NCI-H2227 treated with DMSO at 0.1 percent for 48 hours (cell line): ENCODE measurements at places on chromosomes 4 and X.

DNA sequence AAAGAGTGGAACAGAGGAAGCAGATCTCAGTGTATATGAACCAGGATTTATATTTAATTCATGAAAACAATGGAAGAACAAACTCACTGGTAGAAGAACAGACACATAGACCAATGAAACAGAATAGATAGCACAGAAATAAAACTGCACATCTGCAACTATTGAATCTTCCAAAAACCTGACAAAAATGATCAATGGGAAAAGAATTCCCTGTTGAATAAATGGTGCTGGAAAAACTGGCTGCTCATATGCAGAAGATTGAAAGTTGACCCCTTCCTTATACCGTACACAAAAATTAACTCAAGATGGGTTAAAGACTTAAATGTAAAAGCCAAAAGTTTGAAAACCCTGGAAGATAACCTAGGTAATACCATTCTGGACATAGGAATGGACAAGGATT lies 391.0 kb downstream of the MAGEB5 start:
- no peak for DNase-seq

- no peak for DNase-seq
These were observed 48.9 kb upstream of the SPIN3 start for GRCh38 chrX:57044245-57044644.

- DNase-seq: peak; percentile 15
These were observed 36.0 kb upstream of the CD99L2 start for GRCh38 chrX:150934453-150934852.

GRCh38 chr4:142984871-142985585 lies 138.9 kb upstream of the INPP4B start:
- DNase-seq: no peak

- DNase-seq: no peak
These were observed 19.8 kb upstream of the FAM9A start for GRCh38 chrX:8820910-8821527.

DNA sequence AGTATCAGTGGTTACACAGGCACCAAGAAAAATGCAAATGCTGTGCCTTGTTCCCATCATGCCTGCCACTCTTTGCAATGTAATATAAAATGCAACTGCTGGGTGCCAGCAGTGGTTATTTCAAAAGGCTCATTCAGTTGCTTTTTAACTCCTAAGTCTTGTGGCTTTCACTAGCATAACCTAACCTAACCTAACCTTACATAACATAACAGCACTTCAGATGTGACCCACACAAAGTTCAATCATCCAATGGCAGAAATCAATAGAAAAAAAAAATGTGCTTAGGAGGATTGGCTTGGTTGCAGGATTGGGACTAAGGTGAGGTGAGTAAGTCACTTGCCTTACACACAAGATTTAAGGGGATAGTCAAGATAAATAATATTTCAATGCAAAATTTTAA lies 60.2 kb upstream of the VMA21 start:
- DNase-seq: no peak

- no peak for DNase-seq
These were observed 9.8 kb downstream of the SMIM9 start for GRCh38 chrX:154824638-154825037.

DNA sequence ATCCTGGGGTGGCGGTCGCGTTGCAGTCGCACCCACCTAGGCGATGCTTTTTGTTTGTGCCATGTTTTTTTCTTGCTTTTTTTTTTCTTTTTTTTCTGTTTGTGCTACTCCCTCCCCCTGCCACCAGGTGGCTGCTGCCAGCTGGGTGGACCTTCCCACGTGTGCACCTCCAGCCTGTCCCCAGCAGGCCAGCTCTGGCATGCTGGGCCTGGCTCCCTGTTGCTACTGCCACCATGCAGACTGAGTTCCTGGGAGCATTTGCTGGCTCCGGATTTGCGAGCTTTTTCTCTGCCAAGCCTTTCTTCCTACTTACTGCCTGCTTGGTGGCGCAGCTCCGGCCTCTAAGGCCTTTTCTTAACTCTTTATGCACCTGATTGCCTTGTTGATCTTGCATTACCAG lies 161.2 kb upstream of the WDFY3 start:
- no peak for DNase-seq

DNA sequence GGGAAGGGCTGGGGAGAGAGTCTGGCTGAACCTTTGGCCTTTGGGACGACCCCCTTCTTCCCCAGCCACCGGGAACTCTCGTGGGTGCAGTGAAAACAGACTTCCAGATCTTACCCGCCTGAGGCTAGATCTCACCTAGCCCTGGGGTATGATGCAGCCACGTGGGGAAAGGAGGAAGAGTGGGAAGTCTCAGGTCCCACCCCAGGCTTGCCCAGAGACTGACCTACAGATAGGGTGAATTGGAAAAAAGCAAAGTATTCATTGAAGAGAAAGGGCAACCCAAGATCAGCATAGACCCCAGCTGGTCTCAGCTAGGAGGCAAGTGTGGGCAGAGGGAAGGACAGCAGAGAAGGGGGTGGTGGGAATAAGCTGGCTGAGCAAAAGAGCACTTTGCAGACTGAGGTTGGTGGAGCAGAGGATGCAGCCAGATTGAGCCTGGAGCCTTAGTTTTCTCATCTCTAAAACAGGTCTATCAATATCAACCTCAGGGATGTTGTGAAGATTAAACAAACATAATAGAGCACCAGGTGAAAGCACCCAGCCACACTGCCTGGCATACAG lies 4.2 kb upstream of the EFNB1 start:
- no peak for DNase-seq

DNA sequence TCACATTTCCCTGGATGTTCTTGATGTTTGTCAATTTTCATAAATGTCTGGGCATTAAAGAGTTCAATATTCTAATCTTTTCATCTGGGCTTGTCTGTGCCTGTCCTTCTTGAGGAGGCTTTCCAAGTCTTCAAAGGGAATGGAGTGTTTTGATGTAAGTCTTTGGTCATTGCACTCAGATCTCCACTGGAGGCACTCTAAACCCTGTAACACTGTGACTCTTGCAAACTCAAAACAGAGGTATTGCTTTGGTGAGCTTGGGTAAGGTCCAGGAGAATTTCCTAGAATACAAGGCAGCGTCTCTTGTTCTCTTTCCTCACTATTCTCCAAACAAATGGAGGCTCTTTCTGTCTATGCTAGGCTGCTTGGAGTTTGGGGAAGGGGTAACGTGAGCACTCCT lies 1118.1 kb upstream of the PABPC4L start:
- DNase-seq: no peak

DNA sequence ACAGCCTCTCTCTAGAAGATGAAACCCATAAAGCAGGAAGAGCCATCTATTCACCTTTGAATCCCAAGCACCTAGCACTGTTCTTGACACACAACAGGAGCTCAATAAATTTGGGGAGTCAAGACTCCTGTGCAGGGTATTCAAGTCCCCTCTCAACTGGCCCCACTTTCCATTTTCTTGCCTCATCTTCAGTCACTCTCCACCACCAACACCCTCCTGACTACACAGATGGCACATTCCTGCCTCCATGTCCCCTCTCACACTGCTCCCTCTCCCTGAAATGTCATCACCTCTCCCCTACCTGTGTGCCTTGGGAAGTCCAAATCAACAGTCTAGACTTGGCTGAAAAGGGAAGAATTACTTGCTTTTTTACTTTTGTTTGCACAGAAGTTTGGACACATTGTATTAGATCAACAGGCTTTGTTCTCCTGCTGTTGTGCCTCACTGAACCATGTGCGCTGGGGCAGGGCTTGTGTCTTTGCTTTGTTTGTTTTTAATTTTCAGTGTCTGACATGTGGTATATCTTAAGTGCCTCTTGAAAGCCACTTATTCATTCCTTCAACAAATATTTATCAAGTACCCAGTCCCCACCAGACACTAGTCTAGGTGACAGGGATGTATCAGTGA lies 85.1 kb downstream of the APBB2 start:
- DNase-seq: no peak

GRCh38 chr4:80361329-80361900 lies 25.9 kb downstream of the CFAP299 start:
- peak; percentile 27 for DNase-seq

- no peak for DNase-seq
These were observed 20.5 kb downstream of the RELL1 start for GRCh38 chr4:37665333-37666320.

- no peak for DNase-seq
These were observed 49.6 kb downstream of the KLHL13 start for GRCh38 chrX:118066867-118067515.

GRCh38 chr4:57114973-57115372 lies 4.8 kb upstream of the IGFBP7 start:
- no peak for DNase-seq

GRCh38 chr4:6002492-6002833 lies 15.8 kb downstream of the C4orf50 start:
- no peak for DNase-seq

GRCh38 chr4:26568446-26568994 lies 15.4 kb upstream of the TBC1D19 start:
- no peak for DNase-seq

DNA sequence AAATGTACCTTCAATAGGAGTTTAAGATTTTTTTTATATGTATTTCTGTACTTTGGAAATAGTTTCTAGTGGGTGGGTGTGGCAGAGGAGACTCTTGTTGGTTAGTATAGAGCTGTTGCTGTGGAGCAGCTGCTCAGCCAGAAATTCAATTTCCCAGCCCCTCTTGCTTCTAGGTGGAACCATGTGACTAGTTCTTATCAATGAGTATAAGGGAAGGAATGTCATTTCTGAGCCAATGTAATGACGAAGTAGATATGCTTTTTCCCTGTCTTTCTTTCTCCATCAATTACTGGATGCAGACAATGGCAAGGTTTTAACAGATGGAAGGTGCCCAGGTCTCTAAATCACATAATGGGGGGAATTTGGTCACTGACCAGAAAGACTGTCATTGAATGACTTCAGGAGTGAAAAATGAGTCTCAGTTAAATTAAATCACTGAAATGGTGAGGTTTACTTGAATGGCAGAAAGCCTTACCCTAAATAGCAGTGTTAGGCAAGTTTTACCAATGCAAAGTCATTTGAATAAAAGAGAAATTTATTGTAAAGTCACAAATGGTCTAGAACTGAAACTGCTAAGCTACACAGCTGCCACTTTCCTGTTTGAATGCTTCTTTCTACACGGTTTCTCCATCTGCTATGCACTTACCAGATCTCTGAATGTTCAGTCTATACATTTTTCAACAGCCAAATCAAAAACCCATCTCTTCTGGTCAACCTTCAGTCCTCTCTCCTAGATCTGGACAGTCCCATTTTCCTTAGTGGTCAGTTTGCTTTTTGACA lies 795.4 kb upstream of the MAGEB2 start:
- DNase-seq: no peak

- DNase-seq: peak; percentile 18
These were observed 46.0 kb upstream of the TMPRSS11F start for GRCh38 chr4:68175562-68176155.

- no peak for DNase-seq
These were observed 23.1 kb downstream of the ATP8A1 start for GRCh38 chr4:42633605-42634388.

- no peak for DNase-seq
These were observed 80.0 kb upstream of the SLC34A2 start for GRCh38 chr4:25575611-25576010.

- no peak for DNase-seq
These were observed 75.3 kb upstream of the PLAC1 start for GRCh38 chrX:134733591-134733990.

- no peak for DNase-seq
These were observed 35.5 kb downstream of the MSN start for GRCh38 chrX:65702956-65703355.

GRCh38 chr4:128728190-128728589 lies 81.3 kb upstream of the JADE1 start:
- no peak for DNase-seq

- DNase-seq: no peak
These were observed 346.6 kb downstream of the CENPC start for GRCh38 chr4:67198727-67199126.

GRCh38 chr4:13244444-13244843 lies 239.7 kb downstream of the RAB28 start:
- DNase-seq: no peak

DNA sequence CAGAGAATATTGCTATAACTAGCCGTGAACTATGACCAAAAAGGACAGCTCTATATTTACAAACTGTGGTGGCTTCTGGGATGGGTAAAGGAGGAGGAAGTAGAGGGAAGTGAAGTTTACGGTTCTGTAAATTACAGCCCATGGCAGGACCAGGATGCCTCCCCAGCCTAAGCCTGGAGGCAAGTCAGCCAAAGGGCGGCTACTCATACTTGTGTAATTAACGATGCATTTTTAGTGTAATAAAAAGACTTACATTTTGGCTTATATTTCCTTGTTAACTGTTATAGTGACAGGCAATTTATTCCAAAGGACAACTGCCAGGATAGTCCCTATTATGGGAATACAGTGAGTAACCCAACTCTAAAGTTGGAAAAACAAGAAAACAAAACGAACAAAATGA lies 139.9 kb upstream of the OTUD4 start:
- no peak for DNase-seq

GRCh38 chr4:90093526-90093925 lies 33.7 kb upstream of the CCSER1 start:
- no peak for DNase-seq

DNA sequence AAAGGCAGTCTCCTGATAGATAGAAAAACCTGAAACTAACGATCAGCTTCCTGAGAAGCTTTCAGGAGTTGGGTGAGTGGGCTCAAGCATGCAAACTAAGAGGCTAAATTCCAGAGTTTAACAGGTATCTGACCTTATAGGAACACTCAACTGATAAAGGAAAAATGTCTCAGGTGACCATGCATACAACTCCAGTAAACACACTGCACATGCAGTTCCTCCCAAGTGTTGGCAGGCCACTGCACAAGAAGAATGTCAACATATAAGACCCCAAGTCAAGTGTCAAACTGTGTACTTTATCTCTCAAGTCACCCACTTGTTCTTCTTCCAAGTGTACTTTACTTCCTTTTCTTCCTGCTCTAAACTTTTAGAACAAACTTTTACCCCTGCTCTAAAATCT lies 981.2 kb downstream of the FAM133A start:
- no peak for DNase-seq

DNA sequence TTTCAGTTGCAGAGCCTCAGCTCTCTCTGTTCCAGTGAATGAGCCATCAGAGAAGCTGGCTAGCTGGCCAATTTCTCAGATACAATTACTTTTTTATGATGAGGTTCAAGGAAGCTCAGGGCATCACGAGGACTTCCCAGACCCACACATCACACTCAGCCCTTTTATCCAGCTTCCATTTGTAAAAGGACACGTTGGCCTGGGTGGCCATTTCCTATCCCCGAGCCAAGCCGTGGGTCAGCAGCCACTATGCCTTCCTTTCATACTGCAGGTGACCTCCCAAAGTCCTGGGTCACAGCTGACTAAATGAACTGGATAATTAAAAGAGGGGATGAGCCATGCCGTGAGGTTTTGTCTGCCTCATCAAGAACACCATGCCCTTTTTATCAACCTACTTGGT lies 236.9 kb upstream of the PPARGC1A start:
- DNase-seq: no peak

DNA sequence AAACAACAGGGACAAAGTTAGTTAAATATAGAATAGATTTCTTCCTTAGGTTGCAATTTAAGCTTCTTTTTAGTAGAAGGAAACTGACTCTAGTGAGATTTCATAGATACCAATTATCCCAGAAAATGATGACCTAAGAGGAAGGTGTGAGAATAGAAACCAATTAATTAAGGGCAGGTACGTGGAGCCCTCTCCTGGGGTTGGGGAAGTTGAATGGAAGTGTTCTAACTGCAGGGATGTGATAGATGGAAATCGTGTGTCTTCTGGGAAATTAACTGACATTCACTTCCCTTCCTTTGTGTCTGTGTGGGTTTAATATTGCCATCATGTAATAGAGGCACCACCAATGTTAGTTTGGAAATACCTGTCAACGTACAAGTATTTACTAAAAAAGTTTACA lies 204.1 kb upstream of the ANK2 start:
- no peak for DNase-seq
